ENCODE measurements at places on chromosomes 6 and 20. TPM values are rescaled to one million over a fixed set of nuclear protein-coding genes. Genes with fewer than 3 reads are reported as not detected.

The PHACTR3 gene
- total RNA-seq: not detected

The EGFL8 gene
- 8.7 TPM for total RNA-seq

The RIPPLY2 gene
- not detected for total RNA-seq

The TMEM74B gene
- 0.09 TPM for total RNA-seq

The MRPL18 gene
- 77.7 TPM for total RNA-seq

The MOG gene
- not detected for total RNA-seq
